Prostate gland (tissue), 2 donors: ENCODE measurements at places on chromosomes 3 and 15.

DNA sequence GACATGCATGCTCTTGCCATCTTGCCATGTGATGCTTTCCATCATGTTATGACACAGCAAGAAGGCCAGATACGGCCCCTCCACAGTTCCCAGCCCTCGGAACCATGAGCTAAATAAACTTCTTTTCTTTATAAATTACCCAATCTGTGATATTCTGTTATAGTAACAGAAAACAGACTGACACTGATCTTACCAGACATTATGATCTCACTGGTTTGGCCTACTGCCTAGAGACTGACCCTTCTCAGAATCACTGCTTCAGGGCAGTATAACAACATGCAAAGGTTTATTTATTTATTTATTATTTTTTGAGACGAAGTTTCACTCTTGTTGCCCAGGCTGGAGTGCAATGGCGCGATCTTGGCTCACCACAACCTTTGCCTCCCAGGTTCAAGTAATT, 14.0 kb downstream of the ZNF619 start:
- no peak for DNase-seq

- no peak for DNase-seq
Measured at GRCh38 chr3:9209777-9210176, 39.7 kb downstream of the SRGAP3 start.

DNA sequence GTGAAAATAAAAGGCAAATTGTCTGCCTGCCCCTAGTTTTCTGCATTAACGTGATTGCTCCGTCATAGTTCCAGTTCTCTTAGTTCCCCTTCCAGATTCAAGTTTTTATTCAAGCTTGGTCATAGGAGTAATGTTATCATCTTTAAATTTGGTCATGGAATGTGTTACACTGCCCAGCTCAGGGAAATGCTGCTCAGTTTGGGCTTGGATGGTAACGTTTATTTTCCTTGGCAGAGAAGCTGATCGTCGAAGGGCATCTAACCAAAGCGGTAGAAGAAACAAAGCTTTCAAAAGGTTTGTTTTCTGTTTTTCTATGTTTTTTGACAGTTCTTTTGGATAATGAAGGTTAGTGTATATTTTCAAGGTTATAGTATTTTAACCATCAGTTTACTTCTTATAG, 118.4 kb upstream of the FLNB start:
- DNase-seq: no peak

GRCh38 chr3:157129803-157130466, 30.0 kb downstream of the CCNL1 start:
- peak; percentile 68 for DNase-seq

- DNase-seq: peak; percentile 45
Measured at GRCh38 chr3:72458375-72458774, 389.9 kb downstream of the SHQ1 start.

GRCh38 chr3:81707996-81708395, 53.4 kb downstream of the GBE1 start:
- no peak for DNase-seq

- no peak for DNase-seq
Measured at GRCh38 chr3:124315215-124316033, 323.5 kb upstream of the ROPN1 start.

- no peak for DNase-seq
Measured at GRCh38 chr3:170730071-170730812, 139.8 kb downstream of the RPL22L1 start.

GRCh38 chr3:133996996-133997395, 32.7 kb downstream of the SLCO2A1 start:
- DNase-seq: no peak

DNA sequence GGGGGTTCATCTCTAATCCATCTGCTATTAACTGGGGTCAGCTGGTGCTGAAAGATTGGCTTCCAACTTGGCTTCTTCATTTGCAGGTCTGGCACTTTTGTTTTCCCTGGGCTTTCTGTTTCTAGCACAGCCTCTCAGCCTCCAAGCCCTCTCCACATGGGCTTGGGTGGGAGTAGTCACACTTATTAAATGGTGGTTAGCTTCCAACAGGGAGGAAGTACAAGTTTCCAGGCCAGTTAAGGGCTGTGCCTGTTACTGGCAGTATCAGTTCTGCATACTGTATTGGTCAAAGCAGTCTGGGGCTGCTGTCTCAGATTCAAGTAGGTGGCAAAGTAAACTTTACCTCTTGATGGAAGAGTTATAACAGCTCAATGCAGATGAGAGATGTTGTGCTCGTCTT, 627.1 kb upstream of the CCDC54 start:
- no peak for DNase-seq

DNA sequence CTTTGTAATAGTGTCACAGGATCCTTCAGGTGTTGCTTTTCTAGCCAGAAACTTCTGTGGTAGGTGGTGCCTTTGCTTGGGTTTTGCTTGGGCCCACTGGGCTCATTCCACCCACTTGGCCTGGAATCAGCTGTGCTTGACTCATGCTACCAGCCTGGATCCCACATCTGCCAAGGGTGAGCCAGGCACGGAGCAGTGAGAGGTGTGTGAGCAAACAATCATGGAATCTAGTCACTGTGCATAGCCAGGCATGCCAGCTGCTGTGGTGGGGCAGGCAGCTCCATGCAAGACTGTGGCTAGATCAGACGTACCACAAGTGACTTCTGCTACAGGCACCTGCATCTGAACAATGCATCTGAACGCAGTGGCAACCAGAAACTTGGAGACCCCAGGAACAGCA, 275.9 kb downstream of the UBE2E2 start:
- DNase-seq: no peak

- no peak for DNase-seq
Measured at GRCh38 chr15:48029642-48030041, 91.1 kb upstream of the SLC24A5 start.

DNA sequence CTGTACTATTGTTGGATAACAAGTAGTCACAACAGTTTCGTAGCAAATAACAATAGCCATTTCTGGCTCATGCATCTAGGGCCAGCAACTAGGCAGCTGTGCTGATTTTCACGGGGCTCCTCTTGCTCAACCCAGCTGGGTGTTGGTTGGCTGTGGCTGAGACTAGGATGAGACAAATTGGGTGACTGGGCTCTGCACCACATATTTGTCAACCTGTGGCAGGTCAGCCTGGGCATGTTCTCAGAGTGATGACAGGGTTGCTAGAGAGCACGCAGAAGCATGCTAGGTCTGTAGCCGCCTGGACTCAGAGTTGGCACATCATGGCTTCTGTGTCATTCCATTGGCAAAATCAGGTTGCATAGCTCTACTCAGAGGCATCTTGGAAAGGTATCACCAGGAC, 175.9 kb downstream of the OTOL1 start:
- DNase-seq: peak; percentile 10

GRCh38 chr3:25572919-25573385, 91.8 kb downstream of the TOP2B start:
- no peak for DNase-seq

DNA sequence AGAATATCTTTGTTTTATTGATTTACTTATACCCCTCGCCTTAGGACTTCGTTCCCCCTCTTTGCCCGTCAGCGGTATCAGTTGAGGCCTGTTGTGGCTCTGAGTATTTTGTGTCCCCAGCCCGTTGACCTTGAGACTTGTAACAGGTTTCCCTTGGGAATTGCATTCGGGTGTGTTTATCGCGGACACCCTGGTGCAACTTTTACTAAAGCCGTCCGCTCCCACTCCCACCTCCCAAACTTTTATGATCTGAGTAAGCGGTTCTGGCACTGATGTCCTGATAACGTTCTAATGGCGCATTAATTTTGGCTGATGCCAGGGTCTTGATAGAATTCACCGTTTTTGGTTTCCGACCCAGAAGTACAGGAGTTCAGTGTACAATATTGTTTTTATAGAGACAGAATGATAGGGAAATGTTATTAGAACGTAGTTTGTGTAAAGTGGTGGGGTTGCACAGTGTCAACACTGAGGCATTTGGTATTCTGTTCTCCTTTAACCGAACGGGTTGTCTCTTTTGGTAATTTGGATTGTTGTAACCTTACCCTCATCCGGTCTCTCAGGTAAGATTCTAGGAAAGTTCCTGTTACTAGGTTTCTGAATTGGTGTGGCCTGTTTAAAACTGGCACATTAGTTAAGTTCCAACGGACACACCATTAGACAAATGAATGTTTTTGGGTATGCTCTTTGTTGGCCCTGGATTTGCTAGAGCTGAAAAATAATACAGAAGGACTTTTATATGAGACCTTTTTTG, 47.8 kb downstream of the OIP5 start:
- peak; percentile 16 for DNase-seq

DNA sequence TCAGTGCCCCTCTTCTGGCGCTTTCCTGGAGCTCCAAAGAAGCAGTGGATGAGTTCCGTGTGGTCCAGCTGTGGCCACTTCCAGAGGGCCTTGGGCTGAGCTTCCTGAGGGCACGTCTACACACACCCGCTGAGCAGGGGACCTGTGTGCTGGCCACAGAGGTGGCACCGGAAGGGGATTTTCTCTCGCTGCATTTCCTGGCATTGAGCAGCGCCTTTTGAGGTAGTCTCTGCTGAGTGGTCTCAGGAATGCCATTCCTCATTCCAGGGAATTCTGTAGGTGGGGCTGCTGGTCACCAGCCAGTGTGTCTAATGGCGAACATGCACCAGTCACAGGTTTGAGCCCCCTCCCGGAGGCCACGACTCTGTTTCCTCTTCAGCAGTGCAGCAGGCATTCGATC, 48.1 kb downstream of the AMOTL2 start:
- DNase-seq: no peak

DNA sequence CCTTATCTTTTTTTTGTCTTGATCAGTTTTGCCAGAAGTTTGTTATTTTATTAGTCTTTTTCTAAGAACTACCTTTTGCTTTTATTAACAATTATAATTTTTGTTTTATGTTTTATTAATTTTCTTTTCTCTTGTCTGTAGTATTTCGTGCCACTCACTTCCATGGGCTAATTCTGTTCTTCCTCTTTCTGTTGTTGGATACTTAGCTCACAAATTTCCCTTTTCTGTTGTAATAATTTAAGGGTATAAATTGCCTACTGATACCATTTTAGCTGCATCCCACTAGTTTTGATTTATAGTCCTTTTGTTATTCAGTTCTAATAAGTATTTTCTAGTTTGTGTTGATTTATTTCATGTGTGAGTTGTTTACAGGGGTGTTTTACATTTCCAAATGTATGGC, 48.6 kb downstream of the SNRK start:
- DNase-seq: no peak

DNA sequence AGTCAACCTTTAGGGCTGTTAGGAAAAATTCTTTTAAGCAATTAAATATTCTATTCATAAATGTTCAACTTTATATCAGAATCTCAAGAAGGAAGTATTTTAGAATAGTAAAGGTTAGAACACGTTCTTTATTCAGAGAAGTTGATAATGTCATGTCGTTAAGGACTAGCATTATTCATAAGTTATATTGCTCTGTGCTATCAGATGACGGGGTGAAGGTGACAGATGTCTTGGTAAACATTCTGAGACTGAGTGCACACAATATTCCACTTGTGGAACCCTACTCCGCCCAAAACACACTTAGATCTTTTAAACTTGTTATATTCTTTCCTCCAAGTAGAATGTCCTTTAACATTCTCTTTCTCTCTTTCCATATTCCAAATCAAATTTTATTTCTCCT, 7.9 kb downstream of the AP4E1 start:
- DNase-seq: no peak

DNA sequence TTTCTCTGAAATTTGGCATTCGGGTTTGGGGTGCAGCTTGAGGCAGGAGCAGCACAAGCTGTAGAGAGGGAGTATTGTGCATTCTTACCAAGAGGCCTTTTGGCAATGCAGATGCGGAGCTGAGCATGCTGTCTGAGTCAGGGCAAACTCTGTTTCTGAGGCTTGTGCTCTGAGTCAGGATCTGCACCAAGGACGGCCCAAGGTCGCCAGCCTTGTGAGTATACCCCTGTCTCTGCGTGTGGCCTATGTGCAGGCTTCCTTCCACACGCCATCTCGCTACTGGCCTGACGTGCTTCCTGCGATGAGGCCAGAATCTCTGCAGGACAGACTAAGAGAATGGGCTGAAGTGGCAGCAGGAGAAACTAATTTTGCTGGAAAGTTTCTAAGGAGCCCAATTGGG, 83.8 kb upstream of the ROPN1 start:
- DNase-seq: no peak

DNA sequence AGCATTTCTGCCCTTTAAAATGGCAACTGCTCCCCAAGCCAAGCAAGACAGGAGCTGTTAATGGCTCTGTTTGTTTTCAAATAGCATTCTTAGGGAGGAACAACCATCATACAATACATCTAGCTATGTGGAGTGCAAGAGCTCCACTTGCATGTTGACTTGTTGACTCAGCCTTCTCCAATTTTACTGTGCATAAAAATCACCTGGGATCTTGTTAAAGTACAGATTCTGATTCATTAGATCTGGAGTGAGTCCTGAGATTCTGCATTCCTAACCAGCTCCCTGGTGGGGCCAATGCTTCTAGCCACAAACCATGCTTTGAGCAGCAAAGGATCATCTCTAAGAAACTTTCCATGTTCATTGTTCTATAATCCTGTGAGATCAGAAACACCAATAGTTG, 171.4 kb downstream of the THRB start:
- no peak for DNase-seq

- DNase-seq: no peak
Measured at GRCh38 chr15:40982855-40983254, 29.6 kb downstream of the CHAC1 start.
